NCI-H146 (cell line): ENCODE measurements at places on chromosomes 5 and 9.

DNA sequence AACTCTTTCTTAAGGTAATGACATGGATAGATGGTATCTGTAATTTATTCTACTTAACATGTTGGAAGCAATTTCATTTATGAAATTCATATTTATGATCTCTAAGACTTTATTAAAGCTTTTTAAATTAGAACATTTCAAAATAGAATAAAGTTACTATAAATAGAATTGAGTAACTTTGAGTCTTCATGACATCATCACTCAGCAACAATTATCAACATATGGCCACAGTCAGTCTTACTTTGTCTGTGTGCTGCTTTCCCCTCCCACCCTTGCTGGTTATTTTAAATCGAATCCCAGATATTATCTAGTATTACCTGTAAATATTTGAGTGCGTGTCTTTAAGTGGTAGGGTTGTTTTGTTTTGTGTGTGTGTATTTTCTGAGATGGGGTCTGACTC lies 65.2 kb downstream of the IPO11 start:
- no peak for DNase-seq

DNA sequence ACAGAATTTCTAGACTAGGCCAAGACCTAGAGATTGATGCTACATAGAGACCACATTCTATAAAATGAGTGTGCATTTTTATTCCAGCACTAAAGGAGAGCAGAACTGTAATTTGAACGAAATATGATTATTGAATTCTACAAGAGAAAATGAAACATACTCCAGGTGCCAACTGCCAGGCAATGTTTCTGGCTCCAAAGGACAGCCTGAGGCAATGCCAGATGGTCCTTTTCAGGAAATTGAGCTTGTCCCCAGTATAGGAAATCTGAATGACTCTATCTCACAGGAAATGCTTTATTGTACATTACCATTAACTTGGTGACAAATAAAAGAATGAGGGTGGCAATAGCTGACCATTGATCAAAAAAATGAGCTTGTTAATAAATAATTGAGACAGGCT lies 28.8 kb upstream of the RASGRF2 start:
- peak; percentile 13 for DNase-seq

DNA sequence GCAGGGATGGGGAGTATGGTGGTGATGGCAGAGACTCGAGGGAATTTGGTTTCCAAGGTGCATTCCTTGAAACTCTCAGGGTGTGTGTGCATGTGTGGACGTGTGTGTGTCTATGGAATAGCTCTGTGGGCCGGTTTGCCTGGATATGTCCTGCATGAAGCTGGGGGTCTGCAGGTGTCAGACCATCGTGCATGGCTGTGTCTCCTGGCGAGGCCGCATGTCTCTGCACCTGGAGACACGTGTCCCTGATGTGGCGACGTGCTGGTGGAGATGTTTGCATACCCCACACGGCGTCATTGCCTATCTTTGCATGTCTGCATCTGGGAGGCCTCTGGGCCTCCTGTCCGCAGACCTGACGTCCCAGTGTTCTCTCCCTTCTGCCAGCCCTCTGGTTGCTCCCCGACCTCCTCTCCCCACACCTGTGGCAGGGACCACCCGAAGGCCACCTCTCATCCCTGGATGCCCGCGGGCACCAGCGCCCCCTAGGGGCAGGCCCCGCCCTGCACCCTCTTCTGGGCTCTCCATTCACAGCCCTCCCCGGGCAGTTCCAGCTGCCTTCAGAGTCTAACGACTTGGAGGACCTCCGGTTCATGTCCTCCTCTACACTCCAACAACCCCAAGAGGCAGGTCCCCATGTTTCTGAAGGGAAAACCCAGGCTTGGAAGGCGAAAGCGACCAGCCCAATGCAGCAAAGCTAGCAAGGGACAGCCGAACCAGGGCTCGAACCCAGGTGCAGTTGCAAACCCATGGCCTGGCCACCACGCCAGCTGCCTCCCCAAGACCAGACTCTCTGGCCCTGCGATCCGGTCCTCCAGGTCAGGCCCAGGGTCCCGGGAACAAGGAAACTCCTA lies 88.6 kb downstream of the LMX1B start:
- DNase-seq: no peak

GRCh38 chr5:81420039-81420667 lies 26.2 kb upstream of the ACOT12 start:
- no peak for DNase-seq

DNA sequence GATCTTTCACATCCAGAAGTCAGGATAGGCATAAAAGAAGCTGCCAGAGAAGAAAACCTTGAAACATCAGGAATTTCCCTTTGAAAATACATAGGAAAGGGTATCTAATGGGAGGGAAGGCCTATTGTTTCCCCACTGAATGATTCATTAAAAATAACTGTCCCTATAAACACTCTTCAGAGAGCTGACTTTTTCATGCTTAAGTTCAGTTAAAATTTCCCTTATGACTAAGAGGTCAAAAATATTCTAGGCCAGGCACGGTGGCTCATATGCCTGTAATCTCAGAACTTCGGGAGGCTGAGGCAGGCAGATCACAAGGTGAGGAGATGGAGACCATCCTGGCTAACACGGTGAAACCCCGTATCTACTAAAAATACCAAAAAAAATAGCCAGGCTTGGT lies 499.5 kb downstream of the ENC1 start:
- DNase-seq: no peak

- no peak for DNase-seq
Measured at GRCh38 chr9:21751998-21752397, 50.4 kb upstream of the MTAP start.

DNA sequence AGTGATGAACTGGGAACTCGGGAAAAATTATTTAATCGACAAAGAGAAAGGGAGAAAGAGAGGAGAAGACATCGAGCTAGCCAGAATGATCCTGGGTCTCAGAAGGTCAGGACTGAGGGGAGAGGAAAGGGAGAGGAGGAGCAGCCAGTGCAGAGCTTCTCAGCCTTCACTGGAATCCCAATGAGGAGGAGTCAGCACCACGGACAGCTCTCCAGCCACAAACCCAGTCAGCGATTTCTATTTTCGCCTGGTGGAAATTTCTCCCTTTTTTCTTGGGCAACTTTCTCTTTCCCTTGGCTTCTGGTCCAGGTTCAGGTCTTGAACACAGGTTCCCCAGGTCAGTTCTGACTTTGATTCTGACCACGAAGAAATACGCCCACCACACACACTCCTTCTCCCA lies 1.6 kb upstream of the BRINP1 start:
- no peak for DNase-seq

DNA sequence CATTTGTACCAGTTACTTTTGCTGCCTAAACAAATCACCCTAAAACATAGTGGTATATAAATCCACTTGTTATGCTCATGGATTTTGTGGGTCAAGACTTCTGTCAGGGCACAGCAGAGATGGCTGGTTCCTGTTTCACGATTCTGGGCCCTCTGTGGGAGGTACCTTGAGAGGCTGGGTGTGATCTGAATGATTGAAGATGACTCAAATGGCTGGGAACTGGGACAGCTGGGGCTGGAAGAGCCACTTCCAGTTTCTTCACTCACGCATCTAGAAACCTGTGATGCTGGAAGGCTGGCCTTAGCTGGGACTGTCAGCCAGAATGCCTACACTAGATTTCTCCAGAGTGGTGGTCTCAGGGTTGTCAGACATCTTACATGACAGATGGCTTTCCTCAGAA lies 88.1 kb downstream of the KIF4B start:
- no peak for DNase-seq

DNA sequence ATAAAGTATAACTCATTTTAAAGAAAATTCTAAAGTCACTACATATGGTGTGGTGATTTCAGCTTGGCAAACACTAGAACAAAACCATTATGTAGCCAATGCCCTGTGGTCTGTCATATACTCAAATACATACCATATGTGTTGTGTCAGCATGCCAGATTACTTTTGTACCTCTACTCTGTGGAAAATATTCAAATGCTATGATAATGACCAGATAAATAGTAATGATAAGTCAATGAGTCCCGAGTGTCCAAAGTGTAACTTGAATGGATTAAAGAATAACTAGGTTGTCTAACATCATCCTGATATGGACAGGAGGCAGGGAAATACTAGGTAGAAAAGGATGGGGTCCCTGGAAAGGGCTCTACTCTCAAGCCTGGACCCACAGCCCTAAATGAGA lies 58.0 kb upstream of the IL6ST start:
- DNase-seq: no peak

GRCh38 chr9:137611623-137612609 lies 6.4 kb downstream of the ARRDC1 start:
- peak; percentile 82 for DNase-seq

GRCh38 chr5:97998941-97999340 lies 774.5 kb upstream of the RGMB start:
- DNase-seq: no peak
